ENCODE measurements at places on chromosomes 4 and X. TPM values are rescaled to one million over a fixed set of nuclear protein-coding genes. Genes with fewer than 3 reads are reported as not detected.

The MGAT4D gene
- not detected for total RNA-seq

The TKTL1 gene
- 2.3 TPM for total RNA-seq

The VSIG1 gene
- total RNA-seq = 14.9 TPM

The TBC1D8B gene
- total RNA-seq = 0.22 TPM

The KIF4A gene
- total RNA-seq = 0.19 TPM

The AADAT gene
- total RNA-seq = not detected

The TMEM47 gene
- total RNA-seq = not detected

The ARHGAP36 gene
- not detected for total RNA-seq

The GLOD5 gene
- not detected for total RNA-seq

The SRPX gene
- total RNA-seq = not detected

The RPGR gene
- 18.2 TPM for total RNA-seq

The ADAM29 gene
- total RNA-seq = not detected

The PRSS12 gene
- not detected for total RNA-seq
